ENCODE measurements at places on chromosomes 5 and 9.

- peak; percentile 42 for DNase-seq
Observed at GRCh38 chr5:147509710-147510651, at the start of gene DPYSL3. TSS of gene DPYSL3 (minus strand) at chr5:147510068. CDS start at chr5:147509858, 210 bp downstream.

DNA sequence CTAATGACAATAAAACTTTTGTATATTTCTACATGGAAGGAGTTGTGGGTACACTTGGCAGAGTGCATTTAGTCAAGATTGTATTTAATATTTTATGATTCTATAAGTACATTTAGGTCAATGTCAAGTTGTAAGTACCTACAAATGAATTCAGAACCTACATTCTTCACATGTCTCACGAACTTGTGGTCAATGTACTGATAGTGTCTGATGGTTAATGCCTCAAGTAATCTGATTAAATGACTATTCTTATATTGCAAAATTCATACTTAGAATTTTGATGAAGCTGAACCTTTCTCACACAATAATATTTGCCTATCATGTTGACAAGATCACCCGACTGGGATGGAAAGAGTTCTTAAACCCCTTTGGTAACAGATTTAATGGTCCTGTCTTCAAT, 444.5 kb downstream of the CTNND2 start:
- DNase-seq = no peak

- no peak for DNase-seq
Observed at GRCh38 chr5:59798862-59799667, 94.5 kb downstream of the PDE4D start.

DNA sequence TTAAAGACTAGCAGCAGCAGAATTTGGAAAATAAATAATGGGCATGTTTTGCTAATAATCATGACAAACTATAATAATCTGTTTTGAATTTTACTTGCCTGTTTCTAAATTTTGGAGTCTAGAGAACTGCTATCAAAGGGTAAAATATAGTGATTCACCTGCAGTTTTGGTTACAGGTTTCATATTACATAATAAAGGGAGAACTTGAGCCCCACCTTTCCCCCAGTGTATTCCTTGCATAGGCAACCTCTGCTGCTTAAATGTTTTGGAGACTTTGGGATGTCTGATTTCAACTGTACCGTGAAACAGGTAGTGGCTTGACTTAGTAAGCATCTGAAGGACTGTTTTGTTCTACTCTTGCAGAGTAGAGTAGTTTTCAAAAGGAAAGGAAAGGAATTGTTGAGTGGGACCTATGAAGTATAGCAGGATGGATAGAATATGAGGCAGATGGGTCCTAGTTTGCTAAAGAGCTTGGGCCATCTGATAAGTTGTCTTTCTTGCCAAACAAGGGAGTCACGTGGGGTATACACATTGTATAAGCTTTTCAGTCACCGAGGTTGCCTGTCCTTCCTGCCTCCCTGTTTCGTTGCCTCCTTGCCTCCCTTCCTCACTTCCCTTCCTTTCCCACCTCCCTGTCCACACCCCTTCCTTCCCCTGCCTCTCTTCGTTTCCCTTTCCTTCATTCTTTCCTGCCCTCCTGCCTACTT, 19.1 kb downstream of the CREBRF start:
- no peak for DNase-seq

- no peak for DNase-seq
Observed at GRCh38 chr5:172640139-172640538, 924 bp upstream of the NEURL1B start.

DNA sequence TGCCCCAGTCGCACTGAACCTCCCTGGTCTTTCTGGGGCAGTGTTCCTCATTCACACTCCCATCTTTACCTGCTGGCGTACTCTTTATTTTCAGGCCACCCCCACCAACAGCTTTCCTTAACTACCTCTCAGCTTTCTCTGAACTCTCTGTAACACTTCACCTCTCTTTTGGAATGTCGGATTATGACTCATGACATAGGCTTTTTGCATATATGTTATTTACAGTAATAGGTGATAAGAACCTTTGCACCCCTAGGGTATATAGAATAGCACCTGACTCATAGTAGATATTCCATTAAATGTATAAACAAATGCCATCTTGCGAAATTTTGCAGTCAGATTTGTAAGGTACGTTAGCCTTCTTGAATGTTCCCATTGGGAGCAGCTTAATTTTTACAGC, 52.9 kb upstream of the MIER3 start:
- DNase-seq = no peak

GRCh38 chr9:110440172-110440571, 102.5 kb upstream of the TXNDC8 start:
- no peak for DNase-seq

DNA sequence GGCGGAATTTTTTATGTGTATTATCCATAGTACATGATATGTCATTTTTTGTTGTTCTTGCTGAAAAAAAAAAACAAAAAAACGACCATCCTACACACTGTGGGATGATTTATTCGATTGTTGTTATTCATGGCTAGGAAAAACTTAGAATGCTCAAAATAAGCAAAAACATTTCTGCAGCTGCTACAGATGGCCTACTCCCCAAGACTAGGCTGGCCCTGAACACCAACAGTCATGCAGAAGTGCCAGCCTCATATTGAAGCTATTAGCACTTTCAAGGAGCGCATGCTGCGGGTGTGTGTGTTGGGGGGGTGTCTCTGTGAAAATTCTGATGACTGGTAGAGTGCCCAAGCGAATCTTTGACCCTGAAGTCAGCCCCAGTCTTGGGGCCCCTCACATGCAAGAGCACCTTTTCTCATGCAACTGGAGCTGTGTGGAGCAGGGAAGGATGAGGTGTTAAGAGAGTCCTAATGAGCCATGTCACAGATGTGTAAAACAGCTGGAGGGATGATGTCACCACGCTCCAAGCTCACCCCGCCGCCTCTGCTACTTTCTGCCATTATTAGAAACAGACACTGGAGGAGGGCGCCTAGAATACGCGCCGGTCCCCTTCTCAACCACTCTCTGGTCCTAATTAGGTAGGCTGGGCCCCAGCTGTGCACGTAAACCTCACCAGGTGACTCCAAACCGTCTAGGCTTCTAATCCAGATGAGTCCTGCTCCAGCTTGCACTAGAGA, 61.0 kb upstream of the SMIM23 start:
- no peak for DNase-seq

All from globus pallidus (tissue), 1 donor.